ENCODE measurements at places on chromosomes 5 and 9. TPM values are rescaled to one million over a fixed set of nuclear protein-coding genes. Genes with fewer than 3 reads are reported as not detected.

IFNA13 gene
- total RNA-seq: not detected

COL23A1 gene
- total RNA-seq: 0.57 TPM

C1QTNF2 gene
- total RNA-seq: 0.68 TPM

GPR151 gene
- not detected for total RNA-seq

AQP7 gene
- total RNA-seq: 222 TPM

MLANA gene
- total RNA-seq: not detected

PCDHGA2 gene
- 2.5 TPM for total RNA-seq

DBN1 gene
- 50.9 TPM for total RNA-seq

CDC20B gene
- not detected for total RNA-seq

ALDH1A1 gene
- total RNA-seq: 59.7 TPM

PCDHB12 gene
- total RNA-seq: 2.6 TPM

TYRP1 gene
- total RNA-seq: not detected

CMYA5 gene
- 7.9 TPM for total RNA-seq

ADAMTS12 gene
- total RNA-seq: 23.3 TPM

MARVELD2 gene
- total RNA-seq: 0.44 TPM

LMAN2 gene
- 158 TPM for total RNA-seq

SPINK4 gene
- not detected for total RNA-seq

CCDC171 gene
- 3.8 TPM for total RNA-seq

ACTBL2 gene
- total RNA-seq: not detected

FBP2 gene
- not detected for total RNA-seq

FOXD4L5 gene
- not detected for total RNA-seq

ZNF883 gene
- 1.5 TPM for total RNA-seq

SPATA31C1 gene
- not detected for total RNA-seq
